Activated CD4-positive, alpha-beta T cell treated with anti-CD3 and anti-CD28 coated beads, Interleukin-2, amount 50 U/mL, for 1 hour (primary cell): ENCODE measurements at places on chromosomes 3 and 15.

DNA sequence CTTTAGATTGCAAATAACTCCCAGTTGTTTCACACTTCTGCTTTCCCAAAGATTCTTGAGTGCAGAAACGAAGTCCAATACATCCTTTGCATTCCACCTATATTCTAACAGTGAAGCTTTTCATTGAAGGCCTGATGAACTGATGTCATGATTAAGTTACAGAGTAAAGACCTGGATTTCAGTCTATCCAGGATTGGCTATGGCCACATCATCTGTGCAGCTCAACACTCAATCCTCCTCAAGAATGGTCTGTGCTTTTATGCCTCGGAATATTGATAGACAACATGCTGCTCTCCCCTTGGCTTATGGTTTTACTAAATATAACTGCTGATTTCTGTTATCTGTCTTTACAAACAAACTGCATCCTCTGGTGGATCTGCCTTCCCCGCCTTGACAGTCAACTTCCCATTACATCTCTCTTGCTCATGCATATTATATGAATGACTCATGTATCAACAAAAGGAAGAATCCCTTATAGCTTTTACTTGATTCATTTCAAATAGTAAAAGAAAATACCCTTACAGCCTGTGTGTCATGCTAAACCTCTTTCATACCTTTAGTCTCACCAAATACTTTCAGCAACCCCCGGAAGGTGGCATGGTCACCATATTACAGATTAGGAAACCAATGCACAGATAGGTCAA, 59.5 kb downstream of the SCN11A start:
- DNase-seq = no peak

- DNase-seq = no peak
Observed at GRCh38 chr15:65076486-65077290, at the start of gene KBTBD13. Gene KBTBD13, plus strand, starts transcription at chr15:65076746. Its CDS starts 70 bp downstream, at chr15:65076816.

DNA sequence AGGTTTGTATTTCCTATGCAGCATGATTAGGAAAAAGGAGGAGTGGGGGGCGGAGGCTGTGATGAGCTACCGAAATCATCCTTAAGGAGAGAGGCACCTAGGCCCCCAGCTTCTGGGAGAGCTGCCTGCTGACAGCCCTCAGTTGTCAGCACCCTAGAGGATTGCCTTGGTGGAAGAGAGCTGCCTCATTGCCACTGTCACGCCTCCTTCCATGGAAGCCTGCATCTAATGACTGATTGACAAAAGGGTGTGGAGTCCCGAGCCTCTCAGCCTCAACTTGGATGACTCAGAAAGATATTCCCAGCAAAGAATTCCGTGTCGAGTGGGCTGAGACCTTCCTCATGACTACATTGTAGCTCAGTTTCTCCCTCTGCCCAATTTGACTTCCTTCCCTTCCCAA, 320.4 kb upstream of the PROK2 start:
- DNase-seq = no peak

GRCh38 chr3:196868297-196868661, 559 bp downstream of the SENP5 start:
- DNase-seq = no peak

- no peak for DNase-seq
Observed at GRCh38 chr3:141506071-141506470, 19.2 kb downstream of the RASA2 start.
